ENCODE measurements at places on chromosomes 1 and 21.

DNA sequence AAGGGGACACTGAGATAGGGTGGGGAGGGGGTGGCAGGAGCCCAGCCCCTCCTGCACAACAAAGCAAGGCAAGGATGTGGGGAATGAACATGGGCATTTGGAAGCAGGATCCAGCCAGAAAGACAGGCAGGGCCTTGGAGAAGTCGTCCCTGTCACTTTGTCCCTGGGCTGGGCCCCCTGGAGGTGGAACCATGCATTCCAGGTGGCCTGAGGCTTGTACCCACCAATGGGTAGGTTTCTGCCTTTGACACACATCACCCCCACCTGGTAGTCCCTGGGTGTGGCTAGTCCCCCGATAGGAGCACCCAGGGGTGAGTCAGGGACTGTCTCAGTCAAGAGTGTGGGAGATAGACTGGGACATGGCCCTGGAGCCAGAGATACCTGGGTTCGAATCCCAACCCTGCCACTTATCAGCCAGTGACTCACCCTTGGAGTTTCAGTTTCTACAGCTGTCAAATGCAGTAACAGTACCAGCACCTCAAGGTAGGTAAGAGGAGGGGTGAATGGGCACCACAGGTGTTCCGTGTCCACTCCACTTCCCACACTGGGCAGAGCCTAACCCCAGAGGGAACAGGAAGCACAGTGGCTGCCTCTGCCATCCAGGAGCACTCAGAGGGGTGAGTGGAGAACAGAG lies 10.0 kb downstream of the PLA2G2D start:
- no peak for DNase-seq

GRCh38 chr1:90336552-90337324 lies 341.8 kb downstream of the ZNF326 start:
- no peak for DNase-seq

DNA sequence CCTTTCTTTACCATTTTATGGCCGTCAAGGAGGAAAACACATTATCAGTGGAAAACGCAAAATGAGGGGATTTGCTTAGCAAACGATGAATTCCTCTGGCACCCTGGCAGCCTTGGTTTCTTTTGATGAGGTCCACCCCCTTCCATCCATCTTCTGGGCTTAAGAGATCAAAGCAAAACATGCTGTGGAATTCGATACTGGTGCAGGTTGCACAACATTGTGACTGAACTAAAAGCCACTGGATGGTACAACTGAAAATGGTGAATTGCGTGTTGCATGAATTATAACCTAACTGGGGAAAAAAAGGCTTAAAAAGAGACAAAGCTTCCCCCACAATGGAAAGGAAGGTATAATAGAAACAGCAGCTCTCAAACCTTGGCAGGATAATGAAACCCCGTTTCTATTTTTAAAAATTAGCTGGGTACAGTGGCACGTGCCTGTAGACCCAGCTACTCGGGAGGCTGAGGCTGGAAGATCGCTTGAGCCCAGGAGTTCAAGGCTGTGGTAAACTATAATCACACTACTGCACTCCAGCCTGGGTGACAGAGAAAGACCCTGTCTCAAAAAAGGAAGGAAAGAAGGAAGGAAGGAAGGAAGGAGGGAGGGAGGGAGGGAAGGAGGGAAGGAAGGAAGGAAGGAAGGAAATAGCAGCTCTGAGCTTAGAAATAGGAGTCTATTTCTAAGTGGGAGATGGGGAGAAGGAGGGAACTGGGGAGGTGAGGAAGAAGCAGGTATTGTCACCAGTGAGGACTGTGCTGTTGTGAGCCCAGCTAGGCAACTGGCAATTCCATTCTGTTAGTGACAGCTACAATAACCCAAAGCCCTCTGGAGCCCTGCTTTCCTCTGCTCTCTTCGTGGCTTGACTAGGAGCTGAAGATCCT lies 29.0 kb upstream of the LGALS8 start:
- DNase-seq = no peak

DNA sequence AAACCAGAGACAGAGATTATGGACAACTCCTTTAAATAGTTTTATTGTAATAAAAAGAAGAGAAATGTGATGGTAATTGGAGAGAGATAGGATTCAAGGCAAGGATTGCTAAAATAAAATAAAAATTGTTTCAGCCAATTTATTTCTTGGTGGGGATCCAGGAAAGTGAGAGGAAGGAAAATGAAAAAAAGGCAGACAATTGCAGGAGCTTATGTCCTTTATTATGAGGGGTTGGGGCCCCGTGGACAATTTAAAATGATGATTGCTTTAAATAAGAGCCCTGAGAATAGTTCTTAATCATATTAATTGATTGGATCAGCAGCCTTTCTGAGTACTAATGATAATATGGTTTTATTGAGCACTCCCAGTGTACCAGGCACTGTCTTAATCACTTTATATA lies 40.2 kb downstream of the RGS2 start:
- no peak for DNase-seq

DNA sequence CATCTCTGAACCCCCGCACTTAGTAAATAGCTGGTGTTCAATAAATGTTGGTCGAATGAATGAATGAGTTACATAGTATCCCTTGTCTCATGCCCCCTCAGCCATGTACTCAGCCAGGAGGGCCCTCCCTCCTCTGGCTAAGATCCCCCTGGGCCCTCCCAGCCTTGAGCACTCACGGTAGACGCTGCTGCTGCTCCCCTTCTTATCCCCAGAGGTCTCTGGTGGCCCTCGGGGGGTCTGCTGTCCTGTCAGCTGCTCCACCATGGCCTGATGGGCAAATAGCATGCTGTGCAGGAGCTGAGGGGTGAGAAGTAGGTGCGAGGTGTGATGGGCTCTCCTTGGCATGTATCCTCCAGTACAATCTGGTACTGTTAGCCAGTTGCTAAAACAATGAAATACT lies 1.9 kb downstream of the ETV3L start:
- DNase-seq = no peak

- no peak for DNase-seq
These were observed 6.2 kb downstream of the TFF2 start for GRCh38 chr21:42344631-42345030.

- no peak for DNase-seq
These were observed 100.3 kb downstream of the GRIK3 start for GRCh38 chr1:36934061-36934460.

DNA sequence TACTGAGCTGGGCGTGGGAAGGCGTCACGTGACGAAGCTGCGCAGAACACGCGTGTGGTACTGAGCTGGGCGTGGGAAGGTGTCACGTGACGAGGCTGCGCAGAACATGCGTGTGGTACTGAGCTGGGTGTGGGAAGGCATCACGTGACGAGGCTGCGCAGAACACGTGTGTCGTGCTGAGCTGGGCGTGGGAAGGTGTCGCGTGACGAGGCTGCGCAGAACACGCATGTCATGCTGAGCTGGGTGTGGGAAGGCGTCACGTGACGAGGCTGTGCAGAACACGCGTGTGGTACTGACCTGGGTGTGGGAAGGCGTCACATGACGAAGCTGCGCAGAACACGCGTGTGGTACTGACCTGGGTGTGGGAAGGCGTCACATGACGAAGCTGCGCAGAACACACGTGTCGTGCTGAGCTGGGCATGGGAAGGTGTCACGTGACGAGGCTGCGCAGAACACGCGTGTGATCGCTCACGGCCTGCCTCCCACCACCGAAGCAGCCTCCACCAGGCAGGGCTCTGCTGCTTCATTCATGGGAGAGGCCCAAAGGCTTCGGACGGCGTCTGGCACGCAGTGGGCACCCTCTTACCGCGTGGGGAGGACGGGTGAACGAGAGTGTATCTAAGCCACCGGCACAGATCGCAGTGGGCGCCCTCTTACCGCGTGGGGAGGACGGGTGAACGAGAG lies 24.0 kb downstream of the CFAP74 start:
- DNase-seq = no peak

DNA sequence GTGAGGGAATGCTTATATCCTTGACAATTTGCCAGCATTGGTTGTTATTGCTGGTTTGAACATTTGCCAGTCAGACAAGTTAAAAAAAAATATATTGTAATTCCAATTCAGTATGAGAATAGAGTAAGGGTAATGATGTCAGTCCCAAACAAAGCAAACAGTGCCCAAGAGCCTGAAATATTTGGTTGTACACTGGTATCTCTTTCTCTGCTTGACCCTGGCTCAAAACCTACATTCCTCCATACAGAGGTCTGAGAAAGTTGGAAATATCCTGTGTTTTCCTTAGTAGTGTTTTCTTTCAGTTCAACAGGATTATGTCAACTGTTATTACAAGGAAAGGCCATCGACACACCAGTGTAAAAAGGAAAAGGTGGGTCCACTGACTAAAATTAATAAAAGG lies 145.6 kb downstream of the MRPL39 start:
- DNase-seq = no peak

DNA sequence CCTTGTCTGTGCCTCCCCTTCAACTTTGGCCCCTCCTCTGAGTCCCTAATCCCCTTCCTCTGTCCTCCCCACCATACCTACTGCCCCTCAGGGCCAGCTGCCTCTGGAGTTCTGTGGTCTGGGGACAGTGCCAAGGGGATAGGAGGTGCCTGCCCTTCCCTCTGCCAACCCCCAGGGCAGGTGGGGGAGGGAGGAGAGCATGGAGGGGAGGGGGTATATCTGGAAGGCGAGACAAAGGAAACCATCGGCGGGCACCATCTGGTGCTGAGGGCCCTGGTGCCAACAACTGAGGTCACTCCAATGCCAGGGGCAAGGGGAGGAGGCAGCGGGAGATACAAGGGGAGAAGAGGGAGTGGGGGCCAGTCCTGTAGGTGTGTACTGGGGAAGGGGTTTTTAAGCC lies 9.6 kb downstream of the RAB25 start:
- DNase-seq = no peak

- DNase-seq = no peak
These were observed 10.3 kb downstream of the TTC34 start for GRCh38 chr1:2791027-2791760.

DNA sequence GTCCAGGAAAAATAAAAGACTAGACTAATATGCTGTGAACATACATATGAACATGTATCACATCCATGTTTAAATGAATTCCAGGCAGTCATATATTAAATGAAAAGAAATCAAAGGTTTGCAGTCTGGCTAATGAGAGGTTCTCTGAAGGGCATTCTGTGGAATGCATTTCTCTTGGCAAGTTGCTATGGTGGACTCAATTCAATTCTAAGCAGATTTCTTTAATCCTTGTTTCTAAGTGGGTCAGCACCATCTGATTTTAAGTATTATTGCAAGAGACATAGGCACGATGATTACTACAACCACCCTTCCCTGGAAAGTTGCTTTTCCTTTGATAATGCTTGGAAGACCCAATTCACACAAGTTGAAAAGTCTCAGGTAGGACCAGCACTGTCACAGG lies 23.9 kb upstream of the ABCA4 start:
- no peak for DNase-seq

- DNase-seq = no peak
These were observed 55.7 kb downstream of the NTPCR start for GRCh38 chr1:233006108-233006507.

GRCh38 chr1:155049651-155050559 lies 1.2 kb upstream of the ADAM15 start:
- no peak for DNase-seq

- no peak for DNase-seq
These were observed 116.5 kb downstream of the MRPL39 start for GRCh38 chr21:25490742-25491141.
